ENCODE measurements at places on chromosomes 6 and 20.

DNA sequence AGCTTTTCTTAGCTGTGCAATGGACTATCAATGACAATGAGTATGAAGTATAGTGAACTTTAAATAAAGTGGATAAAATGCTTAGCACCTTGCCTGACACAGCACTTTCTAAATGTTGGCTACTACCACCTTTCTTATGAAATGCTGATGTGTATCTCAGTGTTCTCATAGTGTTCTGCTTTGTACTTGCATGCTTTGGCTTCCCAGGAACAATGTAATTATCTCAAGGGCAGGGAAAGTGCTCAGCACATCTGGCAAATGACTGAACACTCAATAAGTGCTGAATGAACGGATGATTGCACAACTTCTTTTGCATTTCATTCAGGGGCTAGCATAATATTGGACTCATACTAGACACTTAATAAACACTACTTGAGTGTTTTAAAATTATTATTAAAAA lies 28.2 kb upstream of the NOX3 start:
- DNase-seq = no peak

GRCh38 chr6:84379142-84379541 lies 151.7 kb upstream of the CEP162 start:
- no peak for DNase-seq

- DNase-seq = no peak
Observed at GRCh38 chr6:140711019-140711613, 1336.7 kb upstream of the CITED2 start.

- DNase-seq = no peak
Observed at GRCh38 chr6:82217018-82217586, 30.4 kb downstream of the IBTK start.

DNA sequence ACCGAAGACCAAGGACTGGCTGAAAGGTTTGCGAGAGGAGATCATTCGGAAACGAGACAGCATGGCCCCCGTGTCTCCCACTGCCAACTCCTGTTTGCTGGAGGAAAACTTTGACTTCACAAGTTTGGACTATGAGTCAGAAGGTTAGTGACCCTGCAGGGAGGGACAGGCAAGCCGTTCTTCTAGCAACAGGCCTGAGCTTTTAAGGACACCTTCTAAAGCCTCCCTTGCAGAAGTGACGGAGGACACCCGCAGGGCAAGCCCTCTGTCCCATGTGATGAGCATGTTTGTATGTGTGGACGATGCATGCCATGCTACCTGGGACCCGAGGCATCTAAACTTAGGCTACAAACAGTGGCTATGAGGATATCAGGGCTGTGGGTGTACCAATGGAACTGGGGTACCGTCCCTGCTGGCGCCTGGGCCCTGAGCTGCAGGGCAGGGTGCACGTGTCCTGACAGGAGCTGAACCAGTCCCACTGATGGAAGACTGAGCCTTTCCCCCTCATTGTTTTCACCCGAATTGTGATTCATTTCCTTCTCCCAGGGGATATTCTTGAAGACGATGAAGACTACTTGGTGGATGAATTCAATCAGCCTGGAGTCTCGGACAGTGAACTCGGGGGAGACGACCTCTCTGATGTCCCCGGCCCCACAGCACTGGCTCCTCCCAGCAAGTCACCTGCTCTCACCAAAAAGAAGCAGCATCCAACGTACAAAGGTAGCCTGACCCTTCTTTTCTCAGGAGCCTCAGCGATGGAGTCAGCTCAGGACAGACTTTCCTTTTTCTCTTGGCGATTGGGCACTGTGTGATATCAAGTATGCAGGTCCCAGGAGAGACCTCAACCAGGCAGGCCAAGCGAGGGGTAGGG lies 84.4 kb downstream of the SERAC1 start:
- no peak for DNase-seq

GRCh38 chr6:166500246-166500645 lies 86.2 kb downstream of the RAMACL start:
- DNase-seq = no peak

- DNase-seq = no peak
Observed at GRCh38 chr6:38625217-38625616, 14.5 kb downstream of the BTBD9 start.

- DNase-seq = no peak
Observed at GRCh38 chr20:64049878-64050260, 430 bp upstream of the SOX18 start.

DNA sequence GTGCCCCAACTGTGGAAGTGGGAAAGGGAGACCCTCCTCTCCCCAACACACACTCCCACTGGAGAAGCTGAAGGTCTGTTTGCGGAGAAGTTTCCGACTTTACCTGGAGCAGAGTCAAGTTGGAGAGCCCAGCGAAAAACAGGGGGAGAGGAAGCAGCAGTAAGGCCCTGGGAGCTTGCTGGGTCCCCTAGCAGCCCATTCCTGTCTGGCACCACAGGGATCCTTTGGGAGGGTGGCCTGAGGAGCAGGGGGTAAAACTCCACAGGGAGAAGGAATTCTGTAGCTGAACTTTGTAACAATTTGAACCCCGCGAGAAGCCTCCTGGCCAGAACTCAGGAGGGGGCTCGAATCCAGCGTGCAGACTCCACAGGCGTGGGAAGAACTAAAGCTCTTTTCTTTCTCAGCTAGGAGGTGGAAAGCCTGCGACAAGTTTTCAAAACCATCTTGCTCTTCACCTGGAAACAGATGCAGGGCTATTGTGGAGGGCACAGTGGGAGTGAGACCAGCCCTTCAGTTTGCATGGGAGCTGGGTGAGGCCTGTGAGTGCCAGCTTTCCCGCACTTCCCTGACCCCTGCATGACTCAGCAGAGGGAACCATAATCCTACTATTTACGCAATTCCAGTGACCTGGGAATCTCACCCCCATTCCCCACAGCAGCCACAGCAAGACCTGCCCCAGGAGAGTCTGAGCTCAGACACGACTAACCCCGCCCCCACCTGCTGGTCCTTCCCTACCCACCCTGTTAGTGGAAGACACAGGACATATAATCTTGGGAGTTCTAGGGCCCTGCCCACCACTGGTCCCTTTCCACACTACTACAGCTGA lies 25.8 kb downstream of the SERPINB9 start:
- DNase-seq = no peak

DNA sequence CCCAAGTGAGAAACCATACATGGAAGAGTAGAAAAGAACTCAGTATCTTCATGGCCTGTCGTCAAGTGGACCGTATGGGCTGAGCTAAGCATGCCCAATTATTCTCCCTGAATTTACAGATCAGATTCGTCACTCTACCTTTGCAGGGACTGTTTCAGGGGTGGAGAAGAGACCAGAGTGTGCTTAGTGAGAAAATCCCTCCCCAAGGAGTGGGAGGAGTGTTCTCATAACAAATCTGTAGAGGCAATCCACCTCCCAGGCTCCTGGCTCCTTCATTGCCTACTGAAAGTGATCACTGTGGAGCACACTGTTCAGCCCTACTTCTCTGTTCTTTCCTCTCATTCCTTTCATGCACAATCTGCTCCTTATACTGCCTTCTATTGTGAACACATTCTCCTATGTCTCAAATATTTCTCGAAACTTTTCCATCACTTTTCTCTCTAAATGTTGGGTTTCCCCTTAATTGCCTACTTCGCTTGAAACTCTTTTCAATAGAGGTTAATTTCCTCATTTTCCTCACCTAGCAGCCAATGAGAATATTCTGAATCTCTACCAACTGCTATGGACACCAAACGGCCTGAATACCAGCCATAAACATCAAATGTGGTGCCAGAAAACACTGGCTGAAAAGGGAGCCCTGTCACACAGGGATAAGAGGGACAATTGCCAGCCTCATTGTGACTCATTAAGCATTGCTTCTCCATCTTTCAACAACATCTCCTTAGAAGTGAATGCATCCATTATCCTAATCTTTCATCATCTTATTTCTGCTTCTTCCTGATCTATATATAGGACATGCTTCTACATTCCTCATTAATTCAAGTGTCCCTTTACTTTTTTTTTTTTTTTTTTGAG lies 398.3 kb downstream of the UTRN start:
- no peak for DNase-seq
